Lower leg skin (tissue), 4 donors: ENCODE measurements at places on chromosomes 3 and 15. TPM values are rescaled to one million over a fixed set of nuclear protein-coding genes. Genes with fewer than 3 reads are reported as not detected.

Gene CPN2
- 0.10 TPM for total RNA-seq

Gene MINAR1
- 0.25 TPM for total RNA-seq

Gene MESP2
- total RNA-seq: not detected

Gene CPEB1
- 0.15 TPM for total RNA-seq

Gene EPHA3
- total RNA-seq: 2.8 TPM

Gene TOPBP1
- 23.3 TPM for total RNA-seq

Gene GOLGA8J
- total RNA-seq: not detected

Gene PRR20G
- not detected for total RNA-seq

Gene METTL6
- total RNA-seq: 15.2 TPM

Gene NCKIPSD
- 40.7 TPM for total RNA-seq

Gene MAPKBP1
- total RNA-seq: 64.4 TPM

Gene CHCHD4
- total RNA-seq: 8.4 TPM

Gene P2RY14
- total RNA-seq: 3.7 TPM

Gene PLSCR2
- not detected for total RNA-seq

Gene AGBL1
- total RNA-seq: not detected

Gene A4GNT
- total RNA-seq: not detected

Gene PCOLCE2
- total RNA-seq: 11.9 TPM

Gene SKOR1
- 2.2 TPM for total RNA-seq

Gene TGM4
- 0.26 TPM for total RNA-seq

Gene FLNB
- total RNA-seq: 108 TPM

Gene WWTR1
- 52.4 TPM for total RNA-seq

Gene PDIA5
- total RNA-seq: 4.6 TPM

Gene CFAP100
- total RNA-seq: not detected

Gene CHRNA3
- total RNA-seq: 0.36 TPM

Gene CCR9
- not detected for total RNA-seq

Gene GP5
- total RNA-seq: 0.06 TPM

Gene AGTR1
- 18.6 TPM for total RNA-seq

Gene SMCO1
- total RNA-seq: not detected

Gene GAP43
- total RNA-seq: 0.13 TPM

Gene SHC4
- total RNA-seq: 2.3 TPM

Gene HRG
- not detected for total RNA-seq

Gene ZDHHC19
- not detected for total RNA-seq

Gene TIMP4
- 14.1 TPM for total RNA-seq
